Type B pancreatic cell (in vitro differentiated cells): ENCODE measurements at places on chromosomes 1 and 21.

- no peak for DNase-seq
Observed at GRCh38 chr21:38851101-38851500, 45.4 kb downstream of the ETS2 start.

DNA sequence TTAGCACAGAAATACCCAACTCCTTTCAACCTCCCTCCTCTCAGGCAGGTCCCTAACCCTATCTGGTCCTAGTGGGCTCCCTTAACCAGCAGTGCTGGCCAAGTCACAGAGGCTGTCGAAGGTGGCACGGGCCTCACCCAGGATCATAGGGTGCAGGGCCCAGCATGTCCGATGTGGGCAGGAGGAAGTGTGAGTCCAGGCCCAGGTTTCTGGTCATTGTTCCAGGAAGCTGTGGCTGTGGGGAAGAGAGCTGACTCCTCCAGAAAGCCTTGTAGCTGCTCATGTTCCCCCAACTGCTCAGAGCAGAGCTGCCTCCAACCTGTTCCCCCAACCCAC, 2.4 kb downstream of the CCDC17 start:
- DNase-seq: no peak

DNA sequence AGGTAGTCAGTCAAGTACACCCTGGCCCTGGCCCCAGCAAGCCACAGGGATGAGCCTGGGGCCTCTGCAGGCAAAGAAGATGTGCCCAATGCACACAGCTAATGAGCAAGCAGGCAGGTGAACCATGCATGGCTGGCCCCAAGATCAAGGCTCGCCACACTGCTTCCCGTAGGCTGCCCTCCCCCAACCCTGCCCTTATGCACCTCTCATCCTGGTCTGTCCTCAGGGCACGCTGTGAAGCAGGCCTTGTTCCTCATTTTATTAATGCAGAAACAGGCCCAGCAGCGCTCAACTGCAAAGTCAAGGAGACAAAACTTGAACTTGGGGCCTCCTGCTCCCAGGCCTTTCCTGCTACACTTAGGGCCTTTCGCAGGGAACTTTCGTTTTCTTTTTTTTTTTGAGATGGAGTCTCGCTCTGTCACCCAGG, 35.6 kb upstream of the ID3 start:
- DNase-seq: no peak

GRCh38 chr1:46448109-46448911, 41.3 kb upstream of the DMBX1 start:
- DNase-seq: peak; percentile 77

- DNase-seq: no peak
Observed at GRCh38 chr21:34958040-34958439, 91.1 kb downstream of the RUNX1 start.

GRCh38 chr1:22635436-22635835, 992 bp upstream of the C1QA start:
- DNase-seq: no peak

DNA sequence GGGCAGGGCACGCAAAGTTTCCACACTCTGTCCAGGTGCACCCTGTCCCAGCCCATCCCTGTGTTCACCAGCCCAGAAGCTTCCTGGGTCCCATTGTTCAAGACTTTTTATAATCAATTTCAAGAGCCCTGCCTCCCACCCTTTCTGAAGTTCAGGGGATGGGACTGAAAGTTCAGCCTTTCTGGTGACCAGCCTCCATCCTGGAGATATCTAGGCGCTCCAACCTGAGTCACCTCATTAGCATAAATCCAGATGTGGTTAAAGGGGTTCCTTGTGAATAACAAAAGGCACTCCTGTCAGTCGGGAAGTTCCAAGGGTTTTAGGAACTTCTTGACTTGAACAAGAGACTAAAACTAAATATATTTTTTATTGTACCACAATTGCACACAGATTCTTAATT, 48.4 kb upstream of the RAP1A start:
- no peak for DNase-seq

- DNase-seq: no peak
Observed at GRCh38 chr1:65176056-65176450, 28.1 kb downstream of the AK4 start.

DNA sequence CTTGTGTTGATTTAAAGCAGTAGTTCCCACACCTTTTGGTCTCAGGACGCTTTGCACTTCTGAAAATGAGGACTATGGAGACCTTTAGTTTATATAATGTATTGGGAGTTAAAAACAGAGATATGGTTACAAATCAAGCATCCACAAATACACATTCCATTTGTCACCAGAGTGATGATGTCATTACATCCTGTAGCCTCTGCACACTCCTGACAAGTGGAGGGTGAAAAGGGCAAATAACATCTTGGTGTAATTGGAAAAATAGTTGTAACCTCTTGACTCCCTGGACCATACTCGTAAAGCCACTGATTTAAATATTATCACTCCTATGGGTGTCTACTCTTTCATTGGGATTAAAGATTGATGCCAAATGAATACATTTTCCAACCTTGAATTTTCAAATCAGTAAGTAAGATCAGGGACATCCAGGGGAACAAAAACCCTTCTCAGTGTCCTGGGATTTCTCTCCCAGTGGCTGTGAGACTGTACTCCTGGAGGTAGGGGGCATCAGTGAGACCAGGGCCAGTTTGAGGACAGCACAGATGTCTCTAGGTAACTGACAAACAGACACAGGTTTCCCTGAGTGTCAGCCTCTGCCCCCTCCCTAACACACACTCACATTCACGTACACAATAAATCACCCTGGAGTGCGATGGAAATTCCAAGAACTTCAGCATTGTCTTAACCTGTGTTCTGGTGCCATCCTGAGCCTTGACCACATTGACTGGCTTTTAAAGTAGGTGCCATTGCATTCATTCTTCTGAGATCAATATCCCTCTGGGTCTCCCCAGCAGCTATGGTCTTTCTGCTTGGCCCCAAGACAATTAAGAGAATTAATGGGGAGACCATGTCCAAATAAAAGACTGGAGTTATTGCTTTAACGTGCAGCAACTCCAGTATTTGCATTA, 63.0 kb downstream of the NR5A2 start:
- DNase-seq: no peak

- DNase-seq: no peak
Observed at GRCh38 chr1:59077466-59078069, 219.3 kb upstream of the FGGY start.

- DNase-seq: no peak
Observed at GRCh38 chr1:183349201-183349711, 68.9 kb downstream of the NMNAT2 start.

DNA sequence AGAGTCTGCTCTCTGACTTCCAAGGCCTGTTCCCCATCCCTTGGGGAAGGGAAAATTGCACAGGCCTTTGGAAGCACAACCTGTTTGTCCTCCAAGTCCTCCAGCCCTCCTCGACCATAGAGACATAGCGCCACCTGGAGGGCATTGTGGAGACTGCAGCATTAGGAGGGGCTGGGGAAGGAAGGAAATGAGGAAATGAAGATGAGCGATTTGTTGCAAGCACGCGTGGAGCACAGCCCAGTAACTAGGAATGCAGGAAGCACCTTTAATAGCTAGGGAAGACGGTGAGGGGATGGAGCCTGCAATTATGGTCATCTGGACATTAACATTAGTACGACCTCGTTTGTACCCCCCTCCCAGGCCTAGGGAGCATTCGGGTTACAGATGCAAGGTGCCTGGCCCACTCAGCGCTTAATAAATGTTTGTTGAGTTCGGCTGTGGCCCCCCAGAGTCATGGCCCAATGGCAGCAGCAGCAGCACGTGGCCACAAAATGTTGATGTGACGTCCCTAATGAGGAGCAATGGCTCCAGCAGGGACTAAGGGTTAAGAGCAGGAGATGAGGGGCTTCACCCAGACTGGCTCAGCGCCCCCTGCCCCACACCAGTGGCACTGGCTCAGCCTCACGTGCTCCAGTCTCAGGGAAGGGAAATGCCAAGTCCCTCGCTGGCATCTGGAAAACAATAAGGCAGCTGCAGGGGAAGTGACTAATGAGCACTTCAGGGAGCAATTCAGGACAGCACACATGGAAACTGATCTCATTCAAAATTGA, 8.0 kb upstream of the CAMK2N1 start:
- DNase-seq: peak; percentile 90

DNA sequence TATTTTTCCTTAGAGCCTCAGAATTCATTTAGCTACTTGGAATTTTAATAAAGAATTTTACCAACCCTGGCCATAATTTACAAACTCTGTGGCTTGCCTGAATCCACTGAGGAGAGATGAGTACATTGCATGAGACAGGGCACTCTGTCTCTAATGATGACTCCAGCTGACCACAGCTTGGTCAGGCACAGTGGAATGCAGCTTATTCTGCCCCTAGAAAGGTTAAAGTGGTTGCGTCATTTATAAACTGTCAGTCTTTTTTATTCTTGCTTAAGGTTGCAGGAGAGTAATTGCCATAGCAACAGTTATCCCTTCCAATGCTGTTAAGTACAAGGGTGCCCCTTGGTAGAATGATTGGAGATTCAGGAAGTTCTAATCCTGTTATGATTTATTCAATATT, 28.3 kb downstream of the PDE4B start:
- DNase-seq: no peak

GRCh38 chr1:109655615-109656519, at the start of gene GSTM4:
Gene GSTM4, plus strand, starts transcription at chr1:109656099. Its CDS starts 291 bp downstream, at chr1:109656390.
- no peak for DNase-seq

DNA sequence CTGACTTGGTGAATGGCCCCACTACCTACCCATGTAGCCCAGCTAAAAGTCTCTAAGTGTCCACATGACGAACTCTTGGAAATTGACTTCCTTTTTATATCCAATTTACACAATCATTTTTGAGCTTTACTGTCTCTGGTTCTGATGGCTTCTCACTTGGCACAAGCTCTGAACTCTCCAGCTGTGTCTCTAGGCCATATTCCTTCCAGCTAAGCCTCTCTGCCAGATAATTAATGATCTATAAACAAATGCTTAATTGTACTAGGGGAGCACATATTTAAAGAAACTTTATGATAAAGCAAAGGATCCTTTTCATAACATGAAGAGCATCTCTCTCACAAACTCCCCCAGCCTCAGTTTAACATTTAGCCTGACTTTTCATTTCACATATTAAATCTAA, 16.3 kb upstream of the BEND5 start:
- no peak for DNase-seq

DNA sequence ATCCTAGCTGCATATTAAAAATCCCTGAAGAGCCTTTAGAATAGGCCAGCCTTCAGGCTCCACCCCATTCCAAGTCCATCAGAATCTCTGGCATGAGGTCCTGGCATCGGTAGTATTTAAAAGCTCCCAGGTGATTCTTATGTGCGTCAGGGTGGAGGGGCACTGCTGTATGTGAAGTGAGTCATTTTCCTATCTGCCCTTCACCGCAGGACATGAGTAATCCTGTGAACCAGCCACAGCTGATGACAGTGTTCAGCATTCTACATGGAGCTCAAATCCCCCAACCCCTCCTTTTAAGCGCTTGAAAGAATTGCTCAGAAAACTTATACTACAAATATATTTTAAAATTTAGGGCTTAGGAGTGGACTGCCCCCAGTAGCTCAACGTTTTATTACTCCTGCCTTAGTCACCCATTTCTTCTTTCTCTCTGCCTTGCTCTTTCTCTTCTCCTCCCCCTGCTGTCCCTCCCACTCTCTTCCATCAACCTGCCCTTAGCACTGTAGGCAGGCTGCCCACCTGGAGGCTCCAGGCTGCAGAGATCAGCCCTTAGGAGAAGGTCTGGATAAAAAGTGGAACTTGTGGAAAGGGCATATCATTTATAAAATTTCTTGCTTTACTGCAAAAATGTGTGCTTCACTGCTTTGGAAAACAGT, 73.8 kb upstream of the ZNF281 start:
- no peak for DNase-seq

GRCh38 chr1:240387051-240387450, 224.9 kb downstream of the GREM2 start:
- DNase-seq: no peak

GRCh38 chr1:91844862-91845528, 41.0 kb downstream of the TGFBR3 start:
- DNase-seq: no peak

- DNase-seq: no peak
Observed at GRCh38 chr1:214567481-214567980, 16.1 kb upstream of the PTPN14 start.

DNA sequence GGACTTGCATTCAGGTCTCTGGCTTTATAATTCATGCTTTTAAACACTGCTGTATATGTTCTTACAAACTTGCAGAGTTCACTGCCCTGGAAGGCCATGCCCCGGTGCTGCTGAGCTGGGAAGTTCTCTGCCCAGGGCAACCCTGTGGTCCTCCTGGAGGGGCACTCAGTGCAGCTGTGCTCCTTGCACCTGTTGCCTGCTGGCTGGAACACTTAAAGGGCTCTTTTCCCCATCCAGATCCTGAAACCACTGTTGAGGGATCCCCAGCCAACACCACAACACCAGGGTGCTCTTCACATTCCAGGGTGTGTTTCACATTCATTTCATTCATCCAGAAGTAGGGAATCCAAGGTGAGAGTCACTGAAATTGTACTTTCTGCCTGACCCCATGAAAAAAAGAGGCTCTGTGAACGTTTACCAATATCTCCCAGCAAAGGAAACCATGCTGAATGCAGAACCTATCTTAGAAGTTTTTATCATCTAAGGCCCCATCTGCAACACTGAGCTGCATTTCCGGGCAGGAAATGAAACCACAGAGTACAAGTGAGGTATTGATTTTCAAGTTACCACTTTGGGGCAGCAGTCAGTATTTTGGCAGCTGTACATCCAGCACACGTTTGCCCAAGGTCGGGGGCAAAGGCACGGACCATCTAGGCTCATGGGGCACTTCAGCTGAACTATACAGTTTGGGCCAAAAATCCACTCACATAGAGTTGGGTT, 16.4 kb upstream of the KIAA0040 start:
- DNase-seq: no peak

DNA sequence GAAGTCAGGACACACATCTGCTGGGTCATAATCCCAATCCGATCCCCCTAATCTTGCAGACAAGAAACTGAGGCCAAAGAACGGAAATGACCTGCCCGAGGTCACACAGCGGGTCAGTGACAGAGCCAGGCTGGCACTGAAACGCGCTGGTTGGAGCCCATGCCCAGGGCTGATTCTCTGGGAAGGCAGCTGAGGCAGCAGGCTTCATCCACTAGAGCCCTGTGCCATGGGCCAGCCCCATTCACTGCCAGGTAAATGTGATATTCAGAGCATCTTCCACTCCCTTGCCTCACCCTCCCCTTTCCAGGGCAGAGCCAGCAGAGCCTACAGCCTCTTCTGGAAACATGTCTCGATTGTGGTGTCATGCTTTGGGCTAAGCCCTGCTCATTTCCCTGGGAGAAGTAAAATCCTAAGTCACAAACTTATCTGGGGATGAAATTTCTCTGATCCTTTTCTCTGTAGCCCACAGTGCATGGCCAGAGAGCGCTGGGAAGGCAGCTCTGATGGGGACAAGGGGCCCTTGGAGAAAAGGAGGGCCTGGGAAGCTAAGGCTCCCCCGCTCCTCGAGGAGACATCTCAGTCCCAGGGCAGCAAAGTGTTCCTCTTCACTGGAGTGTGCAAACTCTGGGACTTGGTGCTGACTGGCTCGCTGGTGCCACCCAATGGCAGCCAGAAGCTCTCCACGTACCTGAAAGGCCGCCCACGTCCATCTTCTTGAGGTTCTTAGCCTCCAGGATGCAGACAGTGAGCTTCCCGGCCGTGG, 110.4 kb downstream of the SYT2 start:
- peak; percentile 81 for DNase-seq

GRCh38 chr1:43438953-43439581, 14.7 kb downstream of the HYI start:
- DNase-seq: no peak

- DNase-seq: no peak
Observed at GRCh38 chr1:38733761-38734160, 125.8 kb downstream of the RRAGC start.
